Lower leg skin (tissue), 4 donors: ENCODE measurements at places on chromosomes 7 and 10. TPM values are rescaled to one million over a fixed set of nuclear protein-coding genes. Genes with fewer than 3 reads are reported as not detected.

OR2A5 gene
- not detected for total RNA-seq

SHH gene
- total RNA-seq: not detected

VAX1 gene
- total RNA-seq: not detected

TEX47 gene
- total RNA-seq: not detected

CYP3A7 gene
- total RNA-seq: 0.65 TPM
